ENCODE measurements at places on chromosomes 1 and 21.

DNA sequence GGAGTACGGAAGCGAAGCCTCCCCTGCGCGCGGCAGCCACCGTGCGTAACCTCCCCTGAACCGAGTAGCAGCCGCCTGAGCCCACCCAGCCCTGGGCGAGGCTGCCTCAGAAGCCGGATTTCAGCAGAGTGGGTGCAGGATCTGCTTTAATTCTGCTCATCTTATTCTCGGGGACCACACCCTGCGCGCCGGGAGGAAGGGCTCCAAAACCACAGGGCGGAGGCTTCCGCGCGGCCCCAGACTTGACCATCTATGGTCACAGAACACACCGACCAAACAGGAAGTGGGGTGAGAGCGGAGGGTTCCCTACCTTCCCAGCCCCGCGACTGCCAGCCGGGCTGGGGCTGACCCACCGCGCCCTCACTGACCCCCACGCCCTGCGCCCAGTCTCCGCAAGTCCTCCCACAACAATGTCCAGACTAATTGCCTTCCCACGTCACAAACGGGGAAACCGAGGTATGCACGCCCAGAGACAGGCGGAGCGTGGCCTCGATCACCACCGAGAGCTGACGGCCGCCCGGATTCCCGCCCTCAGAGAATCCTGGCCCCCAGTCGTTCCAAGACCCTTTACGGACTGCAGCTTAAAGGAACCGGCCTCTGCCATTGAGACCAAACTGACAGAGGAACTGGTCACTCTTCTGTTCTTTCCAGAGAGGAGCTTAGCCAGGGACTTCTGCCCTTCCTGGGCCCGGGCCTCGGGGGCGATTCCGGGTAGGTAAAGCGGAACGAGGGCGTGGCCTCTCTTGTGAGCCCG lies 595 bp upstream of the CAP1 start:
- peak; percentile 94 for DNase-seq

DNA sequence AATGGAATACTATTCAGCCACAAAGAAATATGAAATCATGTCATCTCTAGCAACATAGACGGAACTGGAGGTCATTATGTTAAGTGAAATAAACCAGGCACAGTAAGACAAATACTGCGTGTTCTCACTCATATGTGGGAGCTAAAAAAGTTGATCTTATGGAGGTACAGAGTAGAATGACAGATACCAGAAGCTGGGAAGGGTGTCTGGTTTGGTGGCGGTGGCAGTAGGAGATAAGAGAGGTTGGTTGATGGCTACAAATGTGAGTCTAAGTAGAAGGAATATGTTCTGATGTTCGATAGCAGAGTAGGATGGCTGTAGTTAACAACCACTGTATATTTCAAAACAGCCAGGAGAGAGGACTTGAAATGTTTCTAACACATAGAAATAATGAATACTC lies 121.6 kb downstream of the PLPPR4 start:
- no peak for DNase-seq

DNA sequence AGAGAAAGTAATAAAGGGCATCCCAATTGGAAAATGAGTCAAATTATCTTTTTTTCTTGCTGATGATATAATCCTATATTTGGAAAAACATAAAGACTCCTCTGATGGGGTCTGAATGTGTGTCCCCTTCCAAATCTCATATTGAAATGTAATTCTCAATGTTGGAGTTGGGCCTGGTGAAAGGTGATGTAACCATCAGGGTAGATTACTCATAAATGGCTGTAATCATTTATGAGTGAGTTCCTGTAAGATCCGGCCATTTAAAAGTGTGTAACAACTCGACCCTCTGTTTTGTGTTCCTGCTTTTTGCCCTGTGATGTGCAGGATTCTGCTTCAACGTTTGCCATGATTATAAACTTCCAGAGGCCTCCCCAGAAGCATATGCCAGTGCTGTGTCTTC lies 44.3 kb upstream of the MAP1LC3C start:
- no peak for DNase-seq

GRCh38 chr1:1062348-1063163 lies 11.6 kb downstream of the RNF223 start:
- no peak for DNase-seq

GRCh38 chr21:41625428-41625827 lies 117.5 kb upstream of the TMPRSS2 start:
- no peak for DNase-seq

- DNase-seq, result no peak
Measured at GRCh38 chr1:208374391-208374941, 130.3 kb upstream of the PLXNA2 start.

DNA sequence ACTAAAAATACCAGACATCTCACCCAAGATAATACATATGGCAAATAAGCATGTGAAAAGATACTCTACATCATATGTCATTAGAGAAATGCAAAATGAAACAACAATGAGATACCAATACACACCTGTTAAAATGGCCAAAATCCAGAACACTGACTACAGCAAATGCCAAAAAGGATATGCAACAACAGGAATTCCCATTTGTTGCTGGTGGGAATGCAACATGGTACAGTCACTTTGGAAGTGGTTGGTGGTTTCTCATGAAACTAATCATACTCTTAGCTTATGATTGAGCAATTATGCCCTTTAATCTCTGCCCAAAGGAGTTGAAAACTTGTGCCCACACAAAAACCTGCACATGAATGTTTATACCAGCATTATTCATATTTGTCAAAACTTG lies 6.4 kb upstream of the RGS2 start:
- DNase-seq, result no peak

DNA sequence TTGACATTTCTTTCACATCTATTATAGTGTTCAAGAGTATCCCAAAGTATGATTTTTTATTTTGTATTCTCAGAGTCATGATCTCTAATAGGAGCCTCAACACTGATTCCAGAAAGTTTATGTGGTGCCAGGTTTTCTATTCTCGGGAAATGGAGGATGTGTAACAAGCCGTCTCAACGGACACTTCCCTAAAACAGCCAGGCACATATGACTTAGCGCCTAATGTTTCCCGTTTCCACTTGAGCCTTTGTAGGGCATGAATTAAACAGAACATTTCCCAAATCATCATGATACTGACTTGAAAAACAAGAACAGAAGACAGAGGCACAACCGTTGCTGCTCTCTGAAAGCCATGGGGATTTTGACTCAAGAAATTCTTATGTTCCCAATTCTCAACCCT lies 8.0 kb downstream of the CYYR1 start:
- no peak for DNase-seq

DNA sequence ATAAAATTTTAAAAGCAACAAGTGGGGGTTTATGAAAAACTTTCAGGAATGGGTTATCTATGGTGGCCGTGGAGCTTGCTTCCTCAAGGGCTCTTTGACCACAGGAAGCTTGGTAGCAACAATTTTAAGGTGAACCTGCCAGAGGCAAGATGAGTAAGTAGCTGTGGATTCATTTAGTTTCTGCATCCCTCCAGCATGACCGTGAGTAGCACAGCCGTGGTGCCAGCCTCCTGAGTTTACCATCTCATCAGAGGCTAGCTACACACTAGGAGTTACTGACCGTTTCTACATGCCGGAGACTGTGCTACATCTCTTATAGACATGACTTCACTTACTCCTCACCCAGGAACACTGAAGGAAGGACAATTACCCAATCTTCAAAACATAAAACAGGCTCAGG lies 30.1 kb upstream of the PLEKHG5 start:
- DNase-seq, result no peak

- DNase-seq, result peak; percentile 36
Measured at GRCh38 chr21:42463861-42464515, 32.0 kb downstream of the RSPH1 start.

GRCh38 chr21:38140207-38140903 lies 116.4 kb upstream of the KCNJ15 start:
- DNase-seq, result no peak

GRCh38 chr21:15567191-15567590 lies 162.6 kb upstream of the USP25 start:
- DNase-seq, result no peak

DNA sequence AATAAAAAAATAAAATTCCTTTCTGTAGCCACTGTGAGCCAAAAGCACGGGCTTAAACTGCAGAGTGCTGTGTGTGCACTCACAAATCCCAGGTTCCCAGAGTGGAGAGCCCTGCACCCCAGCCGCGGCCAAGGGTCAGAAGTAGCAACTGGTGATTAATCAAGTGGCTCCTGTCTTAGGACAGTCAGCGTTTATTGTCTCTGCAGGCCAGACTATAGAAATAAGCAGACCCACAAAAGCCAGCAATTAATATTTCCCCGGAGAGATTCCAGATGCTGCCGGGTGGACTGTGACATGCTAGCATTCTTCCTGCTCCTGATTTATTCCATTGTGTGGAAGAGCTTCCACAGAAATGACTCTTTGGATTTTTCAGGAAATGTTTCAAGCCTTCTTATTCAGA lies 412.2 kb downstream of the KIF26B start:
- DNase-seq, result no peak

DNA sequence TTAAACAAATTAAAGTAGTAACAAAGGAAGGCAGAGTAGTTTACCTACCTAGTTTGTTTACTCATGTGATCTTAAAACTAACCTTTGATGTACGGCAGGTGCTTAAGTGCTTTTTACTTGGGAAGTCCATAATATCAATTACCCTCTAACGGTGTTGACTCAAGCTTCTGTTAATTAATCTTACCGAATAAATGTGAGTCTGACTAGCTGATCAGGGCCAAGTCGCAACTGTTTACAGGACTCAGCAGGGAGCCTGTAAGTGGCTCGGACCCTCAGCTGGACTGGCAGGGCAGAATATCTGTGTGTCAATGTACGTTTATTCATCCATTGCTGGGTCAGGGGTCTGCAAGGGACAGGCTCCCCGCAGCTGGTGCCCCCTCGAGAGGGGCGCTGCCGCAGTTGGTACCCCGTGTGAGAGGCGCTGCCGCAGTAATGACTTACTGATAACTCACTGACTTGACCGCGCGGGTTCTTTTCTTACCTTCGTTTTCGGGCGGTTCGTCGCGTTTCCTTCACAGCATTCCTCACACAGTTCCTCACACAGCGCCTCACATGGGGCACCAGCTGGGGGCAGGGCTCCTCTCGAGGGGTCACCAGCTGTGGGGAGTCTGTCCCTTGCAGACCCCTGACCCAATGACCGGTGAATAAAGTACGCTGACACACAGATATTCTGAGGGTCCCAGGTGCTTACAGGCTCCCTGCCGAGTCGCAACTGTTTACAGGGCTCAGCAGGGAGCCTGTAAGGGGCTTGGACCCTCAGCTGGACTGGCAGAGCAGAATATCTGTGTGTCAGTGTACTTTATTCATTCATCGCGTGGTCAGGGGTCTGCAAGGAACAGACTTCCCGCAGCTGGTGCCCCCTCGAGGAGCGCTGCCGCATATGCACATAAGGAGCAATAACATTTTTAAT lies 3.0 kb downstream of the FMO1 start:
- DNase-seq, result peak; percentile 83

- peak; percentile 61 for DNase-seq
Measured at GRCh38 chr1:159211331-159212136, 6.9 kb downstream of the ACKR1 start.

GRCh38 chr1:2391931-2392509 lies 379 bp downstream of the RER1 start:
- no peak for DNase-seq

GRCh38 chr1:4171480-4172450 lies 271.7 kb upstream of the C1orf174 start:
- no peak for DNase-seq

GRCh38 chr21:46661642-46662366 lies 26.3 kb downstream of the PRMT2 start:
- no peak for DNase-seq

DNA sequence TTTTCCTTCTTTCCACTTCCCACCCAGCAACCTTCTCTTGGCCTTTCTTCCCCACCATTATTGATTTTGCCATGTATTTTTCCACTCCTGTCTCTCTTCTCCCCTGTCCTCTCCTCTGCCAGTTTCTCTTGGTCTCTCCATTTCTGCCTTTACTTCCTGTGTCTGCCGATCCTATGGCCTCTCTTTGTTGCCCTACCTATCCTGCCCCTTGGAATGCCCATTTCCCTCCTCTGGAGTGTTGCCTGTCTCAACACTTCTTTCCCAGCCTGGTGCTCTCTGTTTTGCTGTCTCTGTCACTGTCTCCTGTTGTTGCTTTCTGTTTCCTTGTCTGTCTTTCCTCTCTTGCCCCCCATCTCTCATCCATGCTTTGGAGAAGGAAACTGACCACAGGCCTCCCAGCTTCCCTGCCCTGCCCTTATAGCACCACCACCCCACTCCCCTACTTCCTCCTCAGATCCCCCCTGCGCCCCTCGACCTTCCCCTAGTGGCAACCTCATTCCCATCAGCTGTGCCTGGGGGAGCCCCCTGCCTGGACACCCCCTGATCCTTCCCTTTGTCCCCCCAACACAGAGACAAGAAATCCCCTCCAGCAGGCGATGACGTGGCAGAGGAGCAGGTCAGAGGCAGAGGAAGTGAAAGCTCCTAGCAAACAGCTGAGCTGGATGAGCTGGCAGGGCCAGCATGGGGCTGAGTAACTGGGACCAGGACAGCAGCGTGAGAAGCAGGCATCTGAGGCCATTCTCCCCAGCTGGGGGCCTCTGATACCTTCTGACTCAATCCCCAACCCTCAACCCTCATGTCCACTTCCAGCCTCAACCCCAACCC lies 6.6 kb upstream of the ETV3L start:
- DNase-seq, result peak; percentile 16

DNA sequence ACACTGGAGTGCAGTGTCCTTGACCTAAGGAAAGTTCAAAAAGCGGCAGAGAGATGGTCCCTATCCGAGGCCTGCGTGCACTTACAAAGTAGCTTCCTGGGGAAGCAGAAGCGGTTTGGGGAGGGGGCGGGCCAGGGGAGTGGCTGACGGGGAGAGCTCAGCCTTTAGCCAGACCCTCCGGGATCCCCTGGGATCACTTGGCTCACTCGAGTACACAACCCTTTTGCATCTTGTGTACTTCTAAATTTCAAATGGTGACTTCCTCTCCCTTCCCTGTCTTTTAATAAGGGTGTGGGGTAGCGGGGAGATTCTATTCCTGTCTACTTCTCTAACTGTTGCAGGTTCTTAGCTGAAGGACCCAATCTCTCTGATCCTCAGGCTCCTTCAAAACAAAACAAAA lies 18.1 kb upstream of the SNX27 start:
- no peak for DNase-seq

GRCh38 chr1:184022668-184023067 lies 14.9 kb downstream of the COLGALT2 start:
- DNase-seq, result no peak

DNA sequence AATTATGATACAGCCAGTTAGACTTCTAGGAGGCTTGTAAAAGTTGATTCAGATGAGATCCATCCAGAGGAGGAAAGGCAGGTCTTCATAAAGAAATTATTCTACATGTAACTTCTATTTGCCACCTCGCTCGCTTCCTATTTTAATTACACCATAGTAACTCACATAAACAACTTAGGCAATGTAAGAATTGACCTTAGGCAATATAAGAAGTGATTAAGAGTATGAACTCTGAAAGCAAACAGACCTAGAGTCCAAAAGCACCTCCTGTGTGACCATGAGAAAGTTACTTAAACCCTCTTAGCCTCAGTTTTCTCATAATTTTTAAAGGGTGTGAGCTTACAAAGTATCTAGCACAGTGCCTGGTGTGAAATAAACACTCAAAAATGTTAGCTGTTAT lies 192.7 kb upstream of the NFIA start:
- no peak for DNase-seq

- DNase-seq, result no peak
Measured at GRCh38 chr1:17673329-17674072, 81.6 kb upstream of the ACTL8 start.

GRCh38 chr1:205344066-205344928 lies 12.4 kb downstream of the KLHDC8A start:
- DNase-seq, result no peak

All from MM.1S (cell line).